ENCODE measurements at places on chromosomes 1 and 21.

GRCh38 chr1:165207853-165208515 is 148.5 kb downstream of the LMX1A start:
- DNase-seq: no peak

DNA sequence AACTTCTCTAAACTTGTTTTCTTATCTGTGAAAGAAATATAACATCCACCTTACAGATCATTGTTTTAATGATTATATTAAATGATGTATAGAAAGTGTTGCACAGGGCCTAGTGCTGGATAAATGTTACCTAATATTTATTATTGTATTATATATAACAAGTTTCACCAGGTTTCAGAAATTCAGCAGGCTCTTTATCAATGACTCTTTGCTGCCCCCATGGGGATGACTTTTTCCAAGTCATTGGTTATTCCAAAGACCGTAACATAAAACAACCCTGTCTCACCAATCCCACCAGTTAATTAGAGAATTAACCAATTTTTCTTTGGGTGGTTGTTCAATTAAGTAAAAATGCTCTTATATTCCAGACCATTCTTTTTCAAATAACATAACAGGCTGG is 7.3 kb upstream of the DEDD start:
- DNase-seq: no peak

GRCh38 chr1:31888291-31888690 is 49.9 kb downstream of the PTP4A2 start:
- DNase-seq: no peak

DNA sequence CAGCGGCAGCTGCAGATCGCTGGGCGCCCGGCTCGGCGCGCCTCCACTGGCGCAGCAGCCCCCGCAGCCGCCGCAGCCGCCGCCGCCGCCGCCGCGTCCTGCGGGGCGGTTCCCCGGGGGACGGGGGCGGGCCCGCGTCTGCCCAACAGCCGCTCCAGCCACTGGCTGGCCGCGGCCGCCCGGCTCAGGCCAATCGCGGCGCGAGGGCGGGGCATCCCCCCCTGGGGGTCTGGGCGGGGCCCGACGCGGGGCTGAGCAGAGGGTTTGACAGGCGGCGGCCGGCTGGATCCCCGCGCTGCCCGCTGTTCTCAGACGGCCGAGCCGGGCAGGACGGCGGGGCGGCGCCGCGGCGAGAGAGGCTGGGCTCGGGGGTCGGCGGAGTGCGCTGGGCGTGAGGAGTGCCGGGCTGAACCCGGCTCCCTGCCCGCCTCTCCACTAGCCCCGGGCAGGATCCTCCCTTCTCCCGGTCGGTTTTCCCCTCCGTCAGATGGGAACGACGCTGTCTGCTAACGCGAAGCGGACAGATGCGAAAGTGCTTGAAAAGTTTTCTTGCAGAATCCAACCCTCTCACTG is at the start of gene GLIS1:
Gene GLIS1, minus strand, starts transcription at position 56 of the 573 bp plus-strand sequence. CDS start 1,100 bp downstream, outside the sequence.
- DNase-seq: peak; percentile 81

GRCh38 chr1:35708441-35708921 is 10.2 kb downstream of the C1orf216 start:
- no peak for DNase-seq

- no peak for DNase-seq
Observed at GRCh38 chr21:27359141-27359540, 392.3 kb upstream of the ADAMTS5 start.

DNA sequence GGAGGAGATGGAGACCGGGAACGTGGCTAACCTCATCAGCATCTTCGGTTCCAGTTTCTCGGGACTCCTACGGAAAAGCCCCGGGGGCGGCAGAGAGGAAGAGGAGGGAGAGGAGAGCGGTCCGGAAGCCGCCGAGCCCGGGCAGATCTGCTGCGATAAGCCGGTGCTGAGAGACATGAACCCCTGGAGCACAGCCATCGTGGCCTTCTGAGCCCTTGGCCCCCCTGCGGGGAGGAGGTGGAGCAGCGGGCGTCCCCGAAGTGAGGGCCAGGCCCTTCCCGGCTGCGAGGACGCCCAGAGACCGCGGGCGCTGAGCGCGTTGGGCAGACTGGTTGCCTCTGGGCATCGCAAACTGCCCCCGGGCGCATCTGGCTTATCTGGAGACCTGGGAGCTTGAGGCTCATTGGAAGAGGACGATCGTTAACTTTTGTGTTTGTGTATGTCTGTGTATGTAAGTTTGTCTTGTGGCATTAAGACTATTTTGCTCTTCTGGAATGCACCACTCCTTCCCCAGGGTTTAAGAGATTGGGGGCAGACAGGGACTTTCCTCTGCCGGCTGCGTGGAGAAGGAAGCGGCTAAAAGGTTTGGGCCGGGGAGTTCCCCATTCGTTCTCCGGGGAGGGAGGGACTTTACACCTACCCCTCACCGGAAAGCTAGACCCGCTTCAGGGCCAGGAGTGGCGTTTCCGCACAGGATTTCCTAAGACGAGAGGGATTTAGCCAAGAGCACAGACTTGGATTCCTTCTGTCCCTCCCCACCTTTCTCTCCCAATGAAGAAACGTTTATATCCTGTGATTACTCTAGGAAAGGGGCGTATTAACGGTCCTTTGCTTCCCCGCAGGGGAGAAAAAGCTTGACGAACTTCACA is 1.4 kb downstream of the IER5 start:
- DNase-seq: peak; percentile 60

DNA sequence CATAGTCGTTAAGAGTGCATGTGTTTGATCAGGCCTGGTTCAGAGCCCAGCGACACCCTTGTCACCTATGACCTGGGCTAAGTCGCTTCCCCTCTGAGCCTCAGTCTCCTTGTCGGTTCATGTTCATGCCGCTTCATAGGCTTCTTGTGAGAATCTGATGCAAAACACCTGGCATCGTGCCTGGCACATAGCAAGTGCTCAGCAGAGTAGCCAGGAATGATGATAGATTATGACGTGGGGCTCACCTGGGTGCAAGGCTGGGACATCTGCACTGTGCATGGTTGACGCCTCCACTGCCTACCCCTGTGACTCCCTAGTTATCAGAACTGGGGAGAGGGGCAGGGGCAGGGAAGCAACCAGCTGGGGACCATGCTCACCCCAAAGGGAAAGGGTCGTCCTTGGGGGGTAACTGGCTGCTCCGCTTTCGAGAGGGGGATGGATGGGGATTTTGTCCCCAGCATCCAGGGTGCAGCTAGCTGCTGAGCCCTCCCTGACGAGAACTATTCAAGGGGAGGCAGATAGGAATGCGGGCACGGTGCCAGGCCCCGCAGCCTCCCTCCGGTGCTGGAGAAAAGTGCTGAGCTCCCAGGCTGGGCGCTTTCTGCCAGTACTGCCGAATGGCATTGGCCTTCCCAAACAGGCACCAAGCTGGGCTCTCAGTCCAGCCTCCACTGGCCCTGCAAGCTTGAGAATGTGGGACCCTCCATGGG is 9.3 kb downstream of the EFHD2 start:
- DNase-seq: no peak

DNA sequence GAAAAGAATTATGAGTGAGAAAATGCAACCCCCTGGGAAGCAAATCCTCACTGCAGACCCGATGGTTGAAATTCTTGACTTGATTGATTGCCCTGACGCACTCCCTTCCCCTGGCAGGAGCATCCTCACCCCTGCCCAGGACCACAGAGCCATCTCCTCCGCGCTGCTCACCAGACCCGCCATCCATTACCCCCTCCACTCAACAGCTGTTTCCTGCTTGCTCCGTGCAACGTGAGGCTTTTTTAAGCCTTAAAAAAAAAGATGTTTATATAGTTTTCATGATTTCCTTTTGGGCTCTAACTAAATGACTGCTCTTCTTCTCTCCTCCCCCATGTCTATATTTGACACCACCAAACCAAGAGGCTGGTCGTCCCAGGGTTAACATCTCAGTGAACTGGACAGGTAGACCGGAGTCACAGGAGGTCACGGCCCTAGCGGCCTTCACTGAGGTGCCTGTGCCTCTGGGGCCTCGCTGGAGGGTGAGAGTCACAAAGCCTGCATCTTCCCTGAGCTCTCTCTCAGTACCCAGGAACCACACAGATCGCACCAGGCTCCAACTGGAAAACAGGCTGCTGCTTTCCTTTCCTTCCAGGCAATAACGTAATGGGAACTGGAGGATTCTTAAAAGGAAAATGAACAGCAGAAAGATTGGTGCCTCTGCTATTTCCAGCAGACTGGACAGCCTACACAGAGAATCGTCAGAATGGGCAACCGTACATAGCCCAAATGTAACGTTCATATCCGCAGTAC is 49.8 kb downstream of the ZBTB18 start:
- DNase-seq: no peak

DNA sequence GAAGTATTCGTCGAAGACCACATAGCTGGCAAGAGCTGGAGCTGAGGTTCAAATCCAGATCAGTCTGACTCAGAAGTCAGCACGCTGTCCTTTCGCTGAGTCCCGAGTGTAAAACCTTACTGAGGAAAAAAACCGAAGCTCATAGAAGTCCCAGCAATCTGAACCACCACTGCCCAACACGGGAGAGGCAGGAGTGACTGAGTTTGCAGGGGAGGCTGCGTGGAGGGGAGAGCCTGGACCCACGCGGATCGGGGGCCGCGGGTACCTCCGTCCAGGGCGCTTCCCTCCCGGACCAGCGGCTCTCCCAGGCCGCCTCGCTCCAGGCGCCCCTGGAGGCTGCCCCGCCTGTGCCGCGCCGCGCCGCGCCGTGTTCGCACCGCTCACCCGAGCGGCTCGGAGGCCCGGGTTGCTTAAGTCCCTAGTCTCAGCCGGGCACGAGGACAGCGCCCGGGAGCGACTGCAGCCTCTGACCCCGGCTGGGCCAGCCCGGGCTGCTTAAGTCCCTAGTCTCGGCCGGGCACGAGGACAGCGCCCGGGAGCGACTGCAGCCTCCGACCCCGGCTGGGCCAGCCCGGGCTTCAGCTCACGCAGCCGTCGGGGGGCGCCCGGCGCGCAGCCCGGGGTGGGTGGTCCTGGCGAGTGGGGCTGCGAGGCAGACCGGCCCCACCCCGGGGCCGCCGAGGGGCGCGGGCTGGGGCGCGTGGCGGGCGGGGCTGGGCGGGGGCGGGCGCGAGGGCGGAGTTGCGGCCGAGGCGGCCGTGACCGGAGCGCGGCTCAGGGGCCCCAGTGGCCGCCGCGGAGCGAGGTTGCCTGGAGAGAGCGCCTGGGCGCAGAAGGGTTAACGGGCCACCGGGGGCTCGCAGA is at the start of gene ADAMTSL4:
Gene ADAMTSL4, plus strand, starts transcription at position 777 of the 864 bp plus-strand sequence. CDS start 2,881 bp downstream, outside the sequence.
- peak; percentile 76 for DNase-seq

- no peak for DNase-seq
Observed at GRCh38 chr1:180231506-180231921, 1.4 kb downstream of the LHX4 start.

DNA sequence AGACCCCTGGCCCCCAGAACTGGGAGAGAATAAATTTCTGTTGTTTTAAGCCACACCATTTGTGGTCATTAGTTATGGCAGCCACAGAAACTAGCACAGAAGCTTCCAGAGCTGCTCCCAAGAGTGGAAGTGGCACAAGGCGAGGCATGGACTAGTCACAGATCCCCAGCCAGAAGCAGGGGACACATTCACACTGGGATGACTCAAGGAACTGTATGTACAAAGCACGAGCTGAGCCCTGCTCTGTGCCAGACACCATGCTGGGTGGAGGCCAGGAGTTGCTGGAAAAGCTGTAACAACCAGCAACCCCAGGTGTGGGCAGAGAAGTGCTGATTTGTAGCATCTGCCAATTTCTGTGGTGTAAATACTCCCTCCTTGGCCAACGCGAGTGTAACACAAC is 55.6 kb downstream of the TCP10L start:
- DNase-seq: no peak

DNA sequence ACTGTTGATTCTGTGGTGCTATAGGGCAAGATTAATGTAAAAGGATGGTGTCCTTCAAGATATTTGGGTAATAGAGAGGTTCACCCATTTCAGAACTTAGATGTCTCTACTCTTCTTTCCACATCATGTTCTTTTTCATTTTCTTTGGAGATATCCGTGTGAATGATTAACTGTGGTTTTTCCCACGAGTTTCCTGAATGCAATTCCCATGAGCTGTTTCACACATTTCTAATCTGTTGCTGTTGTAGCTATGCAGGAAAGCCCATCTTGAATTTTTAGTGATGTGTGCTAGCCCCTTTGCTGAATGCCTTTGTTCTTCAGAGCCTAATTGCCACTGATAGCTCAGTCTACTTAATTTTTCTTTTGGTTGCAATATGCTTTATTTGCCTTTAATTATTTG is 27.6 kb downstream of the SNX27 start:
- no peak for DNase-seq

- no peak for DNase-seq
Observed at GRCh38 chr21:36769051-36769839, 70.3 kb downstream of the SIM2 start.

- no peak for DNase-seq
Observed at GRCh38 chr21:39799178-39799577, 54.2 kb downstream of the IGSF5 start.

GRCh38 chr1:3711780-3712451 is 40.3 kb upstream of the CCDC27 start:
- no peak for DNase-seq

Measured in right lung (tissue), 10 donors.